ENCODE measurements at places on chromosomes 12 and 14. TPM values are rescaled to one million over a fixed set of nuclear protein-coding genes. Genes with fewer than 3 reads are reported as not detected.

GRCh38 chr14:41960281-41960680 is 353.6 kb downstream of the LRFN5 start:
- DNase-seq, result no peak

- DNase-seq, result peak; percentile 73
Observed at GRCh38 chr12:90959538-90960139, 4.7 kb upstream of the CCER1 start.

GRCh38 chr14:66078006-66078405 is 408.2 kb upstream of the CCDC196 start:
- no peak for DNase-seq

DNA sequence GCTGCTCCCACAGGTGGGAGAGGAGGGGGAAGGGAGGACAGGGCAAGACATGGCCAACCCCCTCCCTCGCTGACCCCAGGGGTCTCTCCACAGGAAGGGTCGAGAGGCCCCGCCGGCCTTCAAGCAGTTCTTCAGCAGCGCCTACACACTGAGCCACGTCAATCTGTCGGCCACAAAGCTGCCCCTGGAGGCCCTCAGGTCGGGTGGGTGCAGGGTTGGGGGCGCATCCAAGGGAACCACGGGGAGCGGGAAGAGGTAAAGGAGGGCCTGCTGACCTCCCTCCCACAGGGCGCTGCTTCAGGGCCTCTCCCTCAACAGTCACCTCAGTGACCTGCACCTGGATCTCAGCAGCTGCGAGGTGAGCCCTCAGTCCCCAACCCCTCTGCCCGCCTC is 6.1 kb downstream of the CARMIL3 start:
- DNase-seq, result no peak

DNA sequence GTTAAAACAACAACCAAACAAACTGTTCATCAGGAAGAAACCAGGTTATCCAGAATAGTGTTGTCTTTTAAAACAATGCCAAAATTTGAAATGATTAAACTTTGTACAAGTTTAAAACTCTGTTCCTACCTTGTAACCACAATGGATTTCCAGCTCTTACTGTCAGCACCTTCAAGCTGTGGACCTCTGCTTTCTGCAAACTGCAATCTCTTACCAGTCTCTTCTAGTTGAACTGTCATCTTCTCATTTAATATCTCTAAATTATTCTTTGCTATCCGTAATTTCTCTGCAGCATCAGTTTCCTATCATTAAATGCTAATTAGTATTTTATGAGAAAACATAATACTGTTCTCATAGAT is 29.5 kb upstream of the C12orf50 start:
- DNase-seq, result no peak

Gene ANP32D
- not detected for total RNA-seq

Gene KLRK1
- total RNA-seq, result 0.50 TPM

Gene AVPR1A
- total RNA-seq, result not detected
